ENCODE measurements at places on chromosomes 2 and 18. TPM values are rescaled to one million over a fixed set of nuclear protein-coding genes. Genes with fewer than 3 reads are reported as not detected.
A peak's percentile ranks its signal among the peaks of the same experiment; 100 is the strongest.

Gene DOCK10
- 15.4 TPM for total RNA-seq

Gene VIT
- 9.2 TPM for total RNA-seq

Gene CAVIN2
- 31.3 TPM for total RNA-seq

Gene ATP6V1B1
- total RNA-seq = 1.8 TPM

Gene SKOR2
- not detected for total RNA-seq

Gene PARD6G
- total RNA-seq = 14.4 TPM

Gene LRRC30
- total RNA-seq = not detected

- DNase-seq = no peak
Observed at GRCh38 chr2:86695053-86695691, 24.9 kb upstream of the RMND5A start.

DNA sequence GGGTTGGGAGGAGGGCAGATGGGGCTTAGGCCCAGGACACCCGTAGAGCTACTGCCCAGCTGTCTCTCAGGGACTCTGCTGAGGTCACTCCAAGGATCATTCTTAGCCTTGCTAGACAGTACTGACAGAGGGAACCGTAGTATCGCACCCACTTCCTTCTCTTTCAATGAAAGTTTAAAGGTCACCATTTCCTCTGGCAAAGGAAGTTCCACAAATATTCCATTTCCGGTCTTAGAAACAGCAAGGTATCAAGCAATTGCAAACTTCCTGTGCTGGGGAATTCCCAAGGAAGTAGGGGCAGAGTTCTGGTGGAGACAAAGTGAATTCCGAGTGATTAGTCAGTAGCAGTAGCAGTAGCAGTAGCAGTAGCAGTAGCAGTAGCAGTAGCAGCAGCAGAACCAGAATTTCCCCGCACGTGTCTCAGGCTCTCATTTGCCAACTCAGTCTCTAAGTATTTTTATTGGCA lies 24.7 kb downstream of the IL1B start:
- DNase-seq = no peak

GRCh38 chr2:67259556-67260342 lies 137.4 kb upstream of the ETAA1 start:
- no peak for DNase-seq

GRCh38 chr2:226172939-226173338 lies 626.7 kb downstream of the IRS1 start:
- no peak for DNase-seq

DNA sequence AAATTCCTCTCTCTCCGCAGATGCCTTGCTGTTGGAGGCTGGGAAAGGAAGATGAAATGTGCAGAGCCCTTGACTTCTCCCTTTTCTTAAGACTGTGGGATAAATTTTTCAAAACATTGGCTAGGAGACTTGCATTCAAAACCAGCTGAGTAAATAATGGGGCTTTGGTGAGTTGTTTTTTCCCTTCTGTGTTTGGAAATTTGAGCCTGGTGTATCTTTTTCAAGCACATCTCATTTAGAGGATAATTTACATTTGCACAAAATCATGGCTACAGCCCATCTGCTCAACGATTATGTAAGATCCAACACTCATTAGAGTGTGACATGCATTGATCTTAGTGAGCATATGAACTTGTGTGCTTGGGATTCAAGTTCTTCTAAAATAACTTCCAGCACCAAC lies 112.1 kb upstream of the ATP8B1 start:
- DNase-seq = no peak

GRCh38 chr2:215921895-215922294 lies 91.5 kb downstream of the MREG start:
- DNase-seq = no peak

DNA sequence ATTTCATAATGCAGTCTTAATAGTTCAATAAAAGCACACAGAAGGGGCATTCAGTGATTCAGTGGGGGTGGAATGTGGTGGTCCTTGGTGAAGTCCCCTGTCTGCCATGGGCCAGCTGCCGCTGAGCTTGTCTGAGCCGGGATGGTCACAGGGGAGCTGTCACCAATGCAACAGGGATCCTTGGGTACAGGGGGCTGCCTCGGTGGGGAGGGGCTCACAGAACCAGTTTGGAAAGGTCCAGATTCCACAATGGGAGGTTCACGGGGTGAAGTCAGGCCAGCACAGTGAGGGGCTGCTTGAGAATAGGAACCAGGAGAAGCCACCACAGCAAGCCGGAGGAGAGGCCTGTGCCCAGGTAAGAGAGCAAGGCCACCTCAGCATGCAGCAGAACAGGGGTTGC lies 75.4 kb downstream of the GYPC start:
- DNase-seq = no peak

- no peak for DNase-seq
Observed at GRCh38 chr2:19114754-19115231, 243.6 kb downstream of the OSR1 start.

- no peak for DNase-seq
Observed at GRCh38 chr2:213640738-213641425, 356.6 kb downstream of the SPAG16 start.

GRCh38 chr2:47069628-47070154 lies 85.4 kb downstream of the STPG4 start:
- DNase-seq = peak; percentile 96

DNA sequence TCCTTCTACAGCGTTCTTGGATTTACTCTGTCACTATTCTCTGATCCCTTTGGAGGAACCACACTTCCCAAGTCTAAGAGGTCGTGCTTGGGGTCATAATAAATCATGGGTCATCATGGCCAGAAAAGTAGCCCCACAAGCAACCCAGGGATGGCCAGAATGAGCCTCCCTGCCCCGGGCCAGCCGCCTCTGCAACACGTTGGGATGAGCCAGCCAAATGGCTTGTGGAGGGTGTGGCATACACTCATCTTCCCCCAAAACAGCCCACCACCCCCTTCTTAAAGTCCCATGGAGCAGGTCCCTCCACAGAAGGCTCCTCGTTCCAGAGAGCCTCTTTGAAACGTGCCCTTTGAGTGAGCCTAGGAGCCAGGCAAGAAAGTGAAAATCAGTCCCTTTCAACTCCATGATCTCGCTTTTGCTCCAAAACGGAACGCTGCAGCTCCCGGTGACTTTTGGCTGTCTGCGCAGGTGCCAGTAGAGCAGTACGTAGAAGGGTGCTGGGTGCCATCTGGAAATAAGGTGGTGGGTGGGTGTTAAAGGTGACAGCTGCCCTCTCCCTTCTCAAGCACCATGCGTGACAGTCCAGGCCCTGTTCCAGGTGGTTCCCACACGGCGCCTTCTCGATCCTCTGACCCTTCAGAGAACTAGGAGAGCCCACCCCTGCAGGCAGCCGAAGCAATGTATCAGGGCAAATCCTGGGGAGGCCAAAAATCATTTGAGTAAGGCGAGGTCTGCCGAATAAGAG lies 48.5 kb upstream of the FOSL2 start:
- DNase-seq = no peak

DNA sequence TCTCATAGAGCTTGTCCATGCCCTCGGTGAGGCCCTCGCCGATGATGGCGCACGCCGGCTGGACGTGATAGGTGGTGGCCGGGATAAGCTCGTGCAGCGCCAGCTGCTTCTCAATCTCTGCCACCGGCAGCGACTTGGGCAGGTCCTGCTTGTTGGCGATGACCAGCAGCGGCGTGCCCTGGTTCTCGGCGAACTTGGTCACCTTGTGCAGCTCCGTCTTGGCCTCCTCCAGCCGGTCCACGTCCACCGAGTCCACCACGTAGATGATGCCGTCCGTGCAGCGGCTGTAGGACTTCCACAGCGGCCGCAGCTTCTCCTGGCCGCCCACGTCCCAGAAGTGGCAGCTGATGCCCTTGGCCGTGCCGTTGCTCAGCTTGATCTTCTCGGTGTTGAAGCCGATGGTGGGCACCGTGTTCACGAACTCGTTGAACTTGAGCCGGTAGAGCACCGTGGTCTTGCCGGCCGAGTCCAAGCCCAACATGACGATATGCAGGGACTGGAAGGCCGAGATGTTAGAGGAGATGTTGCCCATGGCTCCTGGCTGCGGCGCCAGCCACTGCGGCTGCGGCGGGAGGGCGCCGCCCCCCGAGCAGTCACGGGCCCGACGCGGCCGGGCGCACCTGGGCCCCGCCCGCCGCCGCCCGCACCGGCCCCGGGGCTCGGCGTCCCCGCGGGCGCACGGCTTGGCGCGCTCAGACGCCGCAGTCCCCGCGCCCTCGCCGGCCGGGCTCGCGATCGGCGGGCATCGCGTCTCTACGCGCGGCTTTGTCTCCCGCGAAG lies 636 bp downstream of the ARL4C start:
- DNase-seq = no peak

DNA sequence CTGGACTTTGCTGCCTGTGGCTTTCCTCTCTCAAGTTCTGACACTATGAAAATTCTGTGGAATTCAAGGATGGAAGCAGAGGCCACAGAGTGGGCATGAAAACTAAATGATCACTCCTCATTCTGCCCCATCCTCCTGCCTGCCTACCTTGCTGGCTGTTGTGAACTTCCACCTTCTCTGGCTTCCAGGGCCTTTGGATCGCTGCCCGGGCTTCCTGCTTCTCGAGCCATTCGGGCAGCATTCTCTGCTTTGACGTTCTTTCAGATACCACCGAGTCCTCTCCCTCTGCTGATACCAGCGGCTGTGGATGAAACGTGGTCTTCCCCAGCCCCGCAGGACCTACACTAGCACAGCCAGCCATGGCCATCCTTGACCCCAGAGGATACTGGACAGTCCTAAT lies 327.7 kb upstream of the SLC14A2 start:
- DNase-seq = no peak

GRCh38 chr2:178306352-178307073 lies 112.2 kb downstream of the OSBPL6 start:
- no peak for DNase-seq

DNA sequence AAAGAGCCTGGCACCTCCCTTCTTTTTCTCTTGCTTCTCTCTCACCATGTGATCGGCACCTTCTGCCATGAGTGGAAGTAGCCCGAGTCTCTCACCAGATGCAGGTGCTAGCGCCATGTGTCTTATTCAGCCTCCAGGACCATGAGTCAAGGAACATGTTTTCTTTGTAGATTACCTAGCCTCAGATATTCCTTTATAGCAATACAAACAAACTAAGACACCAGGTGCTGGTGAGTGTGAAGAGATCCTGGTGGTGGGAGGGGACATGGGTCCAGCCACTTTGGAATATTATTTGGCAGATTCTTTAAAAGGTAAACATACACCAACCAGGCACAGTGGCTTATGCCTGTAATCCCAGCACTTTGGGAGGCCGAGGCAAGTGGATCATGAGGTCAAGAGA lies 5.9 kb upstream of the USP40 start:
- DNase-seq = no peak

DNA sequence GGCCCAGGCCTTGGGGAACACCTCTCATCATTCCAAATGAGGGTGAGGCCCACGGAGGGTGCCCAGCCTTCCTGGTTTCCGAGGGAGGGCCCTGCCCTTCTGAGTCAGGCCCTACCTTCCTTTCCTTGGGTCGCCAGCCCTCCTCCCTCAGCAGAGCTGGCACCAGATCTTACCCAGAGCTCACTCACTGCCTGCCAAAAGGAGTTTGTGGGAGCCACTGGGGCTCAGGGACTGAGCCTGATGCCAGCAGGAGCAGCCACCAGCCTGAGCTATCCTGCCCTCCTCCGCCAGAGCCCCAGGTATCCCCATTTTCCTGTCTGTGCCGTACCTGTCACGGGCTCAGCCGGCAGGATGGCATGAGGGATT lies 64.1 kb downstream of the NRP2 start:
- no peak for DNase-seq

DNA sequence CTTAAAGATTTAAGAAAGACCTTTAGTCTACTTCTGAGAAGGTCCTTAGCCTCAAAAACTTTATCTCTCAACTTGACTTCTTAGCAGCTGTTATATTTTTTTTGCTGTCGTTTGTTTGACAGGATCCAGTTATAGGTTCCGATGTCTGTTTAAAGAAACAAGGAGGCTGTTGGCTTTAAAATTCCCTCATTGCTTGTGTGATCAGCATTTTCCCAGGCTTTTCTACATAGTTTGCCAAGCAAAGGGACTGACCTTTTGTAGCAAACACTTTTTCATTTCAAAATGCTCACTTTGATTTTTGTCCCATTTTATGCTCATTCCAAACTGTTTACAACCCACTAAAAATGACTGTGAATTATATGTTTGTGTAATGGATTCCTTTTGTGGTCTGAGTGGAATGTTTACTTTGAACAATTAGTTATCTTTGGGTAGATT lies 394.9 kb downstream of the ARHGAP15 start:
- no peak for DNase-seq

DNA sequence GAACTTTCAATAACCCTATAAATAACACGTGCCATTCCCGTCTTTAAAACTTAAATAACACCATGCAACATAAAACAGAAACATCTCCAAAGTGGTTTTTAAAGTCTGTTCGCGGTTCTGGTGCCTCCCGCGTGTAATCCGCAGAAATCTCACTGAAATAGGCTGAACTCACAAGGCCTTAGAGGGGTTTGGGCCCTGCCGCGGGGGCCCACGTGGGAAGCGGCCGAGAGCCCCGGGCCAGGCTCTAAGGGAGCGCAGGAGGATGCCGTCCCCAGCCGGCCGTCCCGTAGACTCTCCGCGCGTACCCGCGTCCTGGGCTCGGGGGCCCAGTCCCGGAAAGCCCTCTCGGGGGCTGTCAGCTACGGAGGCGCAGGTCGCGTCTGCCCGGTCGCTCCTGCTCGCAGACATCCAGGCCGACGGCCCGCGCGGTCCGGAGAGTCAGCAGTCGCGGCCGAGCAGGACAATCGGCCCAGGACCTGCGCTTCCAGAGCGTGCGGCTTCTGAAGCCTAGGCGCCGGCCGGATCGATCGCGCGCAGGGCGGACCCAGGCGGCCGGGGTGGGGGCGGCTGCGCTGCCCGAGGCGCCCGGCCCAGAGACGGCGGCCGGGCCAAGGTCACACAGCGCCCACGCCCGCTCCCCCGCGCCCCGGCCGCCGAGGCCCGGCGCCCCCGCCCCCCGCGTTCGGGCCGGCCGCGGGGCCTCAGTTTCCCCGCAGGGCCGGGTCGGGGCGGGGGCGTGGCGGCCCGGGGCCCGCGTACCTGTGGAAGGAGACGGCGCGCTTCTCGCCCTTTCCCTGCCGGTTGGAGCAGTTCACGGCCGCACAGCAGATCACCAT lies 558 bp downstream of the THAP4 start:
- no peak for DNase-seq

DNA sequence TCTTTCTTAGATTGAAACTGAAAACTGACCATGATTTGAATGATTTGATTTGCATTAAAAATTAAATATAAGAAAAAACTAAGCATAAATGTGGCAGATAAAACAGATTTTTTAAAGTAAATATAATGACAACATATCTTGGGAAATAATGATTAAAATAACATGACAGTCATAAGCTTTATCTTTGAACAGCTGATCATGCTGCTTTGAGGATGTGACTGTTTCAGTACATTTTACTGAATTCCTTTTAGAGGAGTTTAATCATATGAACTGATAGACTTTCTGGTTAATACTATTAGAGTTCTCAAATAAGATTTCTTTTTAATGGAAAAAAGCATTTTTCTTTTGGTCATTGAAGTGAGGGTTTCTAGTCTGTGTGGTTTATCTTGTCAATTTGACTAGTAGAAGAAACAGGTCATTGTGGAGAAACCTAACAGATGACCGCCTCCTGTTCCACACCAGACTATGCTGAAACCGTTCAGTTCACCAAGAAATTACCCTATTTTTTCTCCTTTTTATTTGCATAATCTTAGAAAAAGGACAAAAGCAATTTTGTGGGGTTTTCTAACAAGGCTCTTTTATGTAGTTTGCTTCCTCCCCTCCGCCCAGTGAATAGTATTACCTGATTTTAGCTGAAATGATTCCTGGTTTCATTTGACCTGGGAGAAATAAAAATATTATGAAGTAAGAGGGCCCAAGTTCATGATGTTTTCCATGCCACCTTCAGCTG lies 262.1 kb downstream of the PTGR3 start:
- DNase-seq = no peak
